ENCODE measurements at places on chromosomes 16 and 17.

- no peak for DNase-seq
These were observed 12.8 kb downstream of the CRISPLD2 start for GRCh38 chr16:84832488-84833143.

DNA sequence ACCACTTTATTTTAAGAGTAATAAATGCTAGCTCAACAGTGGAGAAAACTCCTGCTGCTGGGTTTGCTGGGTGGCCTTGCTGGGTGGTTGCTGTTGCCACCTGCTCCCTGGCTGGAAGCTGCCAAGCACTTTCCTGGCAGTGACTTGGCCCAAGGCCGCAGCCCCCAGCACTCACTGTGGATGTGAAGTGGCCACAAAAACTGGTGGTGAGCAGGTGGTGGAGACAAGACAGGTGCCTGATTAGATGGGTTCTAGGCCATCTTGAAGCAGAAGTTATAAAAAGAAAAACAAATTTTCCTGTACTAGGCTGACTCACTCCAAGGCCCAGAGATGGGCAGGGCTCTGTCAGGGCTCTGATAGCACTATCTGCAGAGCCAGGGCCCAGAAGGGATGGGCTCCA, 224.7 kb upstream of the NLRP1 start:
- no peak for DNase-seq

- peak; percentile 64 for DNase-seq
These were observed 1.5 kb downstream of the TMEM102 start for GRCh38 chr17:7436556-7437368.

GRCh38 chr16:49411121-49411970, 37.7 kb downstream of the C16orf78 start:
- DNase-seq = no peak

DNA sequence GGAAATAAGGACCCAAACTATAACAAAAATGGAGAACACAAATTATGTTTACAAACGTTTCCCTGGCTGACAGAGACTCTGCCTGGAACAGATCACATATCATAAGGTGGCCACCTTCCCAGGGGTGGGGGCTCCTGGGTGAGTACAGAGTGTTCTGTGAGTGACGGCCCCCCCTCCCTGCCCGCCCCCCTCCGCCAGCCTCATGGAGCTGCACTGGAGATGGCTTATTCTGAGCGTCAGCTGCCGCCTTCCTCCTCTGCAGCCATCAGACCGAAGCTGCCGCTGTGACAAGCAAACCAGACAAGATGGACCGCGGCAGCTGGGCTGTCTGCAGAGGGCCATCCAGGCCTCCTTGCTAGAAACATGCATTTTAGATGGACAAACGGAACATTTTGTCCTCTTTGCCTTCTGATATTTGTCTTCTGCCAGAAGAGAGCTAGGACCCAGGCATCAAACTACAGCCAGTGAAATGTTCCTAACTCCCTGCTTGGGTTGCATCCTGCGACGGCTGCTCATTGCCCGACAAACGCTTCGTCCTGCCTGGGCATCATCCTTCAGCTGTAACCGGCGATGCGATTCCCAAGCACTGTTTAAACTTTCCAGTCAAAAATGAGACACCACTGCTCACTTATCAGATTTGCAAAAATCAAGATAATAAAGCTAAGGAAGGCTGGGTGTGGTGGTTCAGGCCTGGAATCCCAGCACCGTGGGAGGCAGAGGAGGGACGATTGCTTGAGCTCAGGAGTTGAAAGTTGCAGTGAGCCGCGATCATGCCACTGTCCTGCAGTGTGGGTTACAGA, 15.3 kb upstream of the RPTOR start:
- no peak for DNase-seq

DNA sequence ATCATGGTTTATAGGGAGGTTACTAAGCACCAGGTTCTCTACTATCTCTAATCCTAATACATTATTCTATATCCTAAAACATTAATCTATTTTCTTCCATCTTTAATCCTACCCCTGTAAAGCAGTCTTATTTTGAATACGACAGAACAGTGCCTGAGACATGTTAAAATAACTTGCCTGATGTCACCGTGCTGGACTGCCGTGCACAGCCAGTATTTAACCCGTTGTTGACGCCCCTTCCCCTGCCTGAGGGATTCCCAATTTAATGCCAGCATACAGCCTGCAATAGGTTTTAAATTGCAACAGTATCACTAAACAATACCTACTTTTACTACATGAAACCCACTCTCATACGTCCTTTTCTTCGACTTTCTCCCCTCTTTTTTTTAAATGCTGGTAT, 133.3 kb downstream of the PARN start:
- no peak for DNase-seq

- DNase-seq = no peak
These were observed 41.7 kb downstream of the ANKFY1 start for GRCh38 chr17:4221899-4222659.

DNA sequence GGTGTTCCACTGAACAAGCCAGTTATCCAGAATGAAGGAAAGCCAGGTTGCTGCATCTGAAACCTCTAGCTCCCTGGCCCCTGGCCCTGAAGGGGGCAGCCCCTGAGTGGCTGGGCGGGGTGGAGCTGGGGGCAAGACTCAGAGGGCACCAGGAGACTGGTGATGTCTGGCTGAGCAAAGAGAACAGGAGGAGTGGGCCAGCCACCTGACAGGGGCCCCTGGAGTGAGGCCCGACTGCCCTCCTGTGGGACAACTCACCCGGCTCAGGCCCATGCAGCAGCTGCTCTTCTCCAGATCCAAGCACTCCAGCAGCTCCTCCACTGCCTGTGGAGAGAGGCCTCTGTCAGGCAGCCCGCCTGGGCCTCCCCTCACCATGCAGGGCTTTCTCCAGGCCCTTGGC, 60.4 kb downstream of the PIPOX start:
- no peak for DNase-seq

- DNase-seq = no peak
These were observed 1.1 kb downstream of the SLC39A11 start for GRCh38 chr17:73091410-73091769.

All from stimulated activated CD4-positive, alpha-beta T cell treated with anti-CD3 and anti-CD28 coated beads, Interleukin-15, amount 100 ng/mL, for 48 hours (primary cell).